ENCODE measurements at places on chromosomes 2 and 18.

- DNase-seq = no peak
Measured at GRCh38 chr2:176709991-176710390, 440.7 kb downstream of the MTX2 start.

DNA sequence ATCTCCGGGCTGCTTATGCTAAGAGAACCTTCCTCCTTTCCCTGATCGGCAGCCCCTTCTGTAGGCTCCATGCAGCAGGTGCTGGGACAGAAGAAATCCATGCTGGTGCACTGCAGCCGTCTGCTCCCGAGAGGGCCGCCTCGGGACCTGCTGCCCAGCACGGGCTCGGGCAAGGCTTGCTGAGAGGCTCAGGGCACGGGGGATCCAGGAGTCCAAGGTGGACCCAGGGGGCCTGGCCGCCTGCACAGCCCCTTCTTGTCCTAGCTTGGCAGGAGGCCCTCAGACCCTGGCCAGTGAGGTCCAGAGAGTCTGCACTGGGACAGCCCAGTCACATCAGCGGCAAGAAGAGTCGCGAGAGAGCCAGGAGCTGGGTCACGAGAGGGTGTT lies 13.3 kb upstream of the DUSP2 start:
- DNase-seq = no peak

- DNase-seq = no peak
Measured at GRCh38 chr2:111204706-111205105, 84.0 kb downstream of the BCL2L11 start.

DNA sequence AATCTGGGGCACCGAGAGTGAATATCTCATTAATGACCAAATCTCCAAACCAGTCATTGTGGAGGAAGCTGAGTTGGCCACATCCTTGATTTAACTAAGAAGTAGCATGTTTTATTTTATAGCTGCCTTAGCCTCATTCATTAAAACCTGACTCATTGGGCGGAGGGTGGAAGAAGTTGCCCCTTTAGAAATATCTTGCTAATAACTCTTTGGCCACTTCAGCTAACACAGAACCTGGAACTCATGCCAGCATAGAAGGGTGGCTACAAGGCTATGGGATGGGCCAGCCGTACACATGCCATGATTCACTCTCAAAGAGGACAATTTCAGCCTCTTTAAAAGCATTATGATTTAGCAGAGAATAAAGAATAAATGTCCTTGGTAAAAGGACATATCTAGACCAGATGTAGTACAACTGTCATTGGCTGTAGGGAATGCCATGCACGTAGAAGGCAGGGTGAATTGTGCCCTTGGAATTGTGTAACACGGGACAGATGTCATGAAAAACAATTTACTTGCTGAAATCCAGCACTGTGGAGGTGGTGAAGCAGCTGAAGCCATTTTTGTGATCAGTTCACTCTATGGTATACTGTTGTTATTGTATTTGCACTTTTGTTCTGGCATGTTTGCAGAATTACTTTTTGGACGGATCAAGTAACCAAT lies 330.0 kb downstream of the PLCL1 start:
- DNase-seq = no peak

- peak; percentile 52 for DNase-seq
Measured at GRCh38 chr2:218168635-218169462, 2.1 kb upstream of the CXCR1 start.

- DNase-seq = no peak
Measured at GRCh38 chr2:10534514-10535250, 86.6 kb upstream of the ODC1 start.
